ENCODE measurements at places on chromosomes 3 and 15.
A peak's percentile ranks its signal among the peaks of the same experiment; 100 is the strongest.

GRCh38 chr3:177212278-177212610 is 15.0 kb upstream of the TBL1XR1 start:
- DNase-seq, result no peak

- no peak for DNase-seq
Observed at GRCh38 chr15:48695827-48696573, 50.5 kb upstream of the FBN1 start.

- peak; percentile 34 for DNase-seq
Observed at GRCh38 chr15:90956274-90957030, 1.8 kb downstream of the RCCD1 start.

GRCh38 chr3:3089017-3089416 is 21.2 kb downstream of the IL5RA start:
- no peak for DNase-seq

DNA sequence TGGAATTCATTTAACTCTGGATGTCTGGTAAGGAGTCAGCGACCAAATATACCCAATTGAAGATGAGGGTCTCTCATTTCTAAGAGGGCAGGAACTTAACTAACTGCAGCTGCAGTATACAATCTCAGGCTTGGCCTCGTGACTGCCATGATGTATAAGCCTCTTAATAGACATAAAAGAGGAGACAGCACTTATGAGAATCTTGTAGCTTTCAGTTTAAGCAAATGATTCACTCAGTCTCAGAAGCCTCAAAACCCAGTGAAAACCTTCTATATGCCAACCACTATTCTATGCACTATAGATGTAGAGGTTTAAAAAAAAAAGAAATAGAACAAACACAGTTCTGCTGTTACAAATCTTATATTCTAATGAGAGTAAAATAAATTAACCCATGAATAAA is 513.9 kb downstream of the TBL1XR1 start:
- DNase-seq, result no peak

DNA sequence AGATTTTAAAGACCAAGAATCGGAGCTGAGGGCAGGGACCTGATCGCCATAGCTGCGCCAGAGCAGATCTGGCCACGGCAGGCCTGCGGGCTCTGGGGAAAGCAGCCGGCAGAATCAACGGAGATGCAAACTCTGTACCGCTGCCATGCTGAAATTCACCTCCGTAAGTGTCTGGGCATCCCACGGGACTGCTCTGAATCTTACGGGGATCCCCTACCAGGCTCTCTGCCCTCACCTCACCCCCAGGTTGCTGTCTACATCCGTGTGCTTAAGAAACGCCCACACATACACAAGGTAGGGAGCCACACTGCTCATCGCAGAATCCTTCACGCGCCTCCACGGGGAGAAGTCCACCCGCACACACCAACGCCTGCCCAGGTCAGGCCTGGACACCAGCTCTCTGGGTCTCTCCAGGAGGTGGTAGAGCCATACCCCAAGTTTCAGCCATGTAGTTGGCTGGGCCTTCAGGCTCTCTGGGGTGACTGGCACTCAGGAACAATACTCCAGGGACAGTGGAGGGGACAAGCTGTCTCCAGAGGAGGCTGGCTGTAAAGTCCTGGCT is 33.5 kb downstream of the FAM174B start:
- no peak for DNase-seq

DNA sequence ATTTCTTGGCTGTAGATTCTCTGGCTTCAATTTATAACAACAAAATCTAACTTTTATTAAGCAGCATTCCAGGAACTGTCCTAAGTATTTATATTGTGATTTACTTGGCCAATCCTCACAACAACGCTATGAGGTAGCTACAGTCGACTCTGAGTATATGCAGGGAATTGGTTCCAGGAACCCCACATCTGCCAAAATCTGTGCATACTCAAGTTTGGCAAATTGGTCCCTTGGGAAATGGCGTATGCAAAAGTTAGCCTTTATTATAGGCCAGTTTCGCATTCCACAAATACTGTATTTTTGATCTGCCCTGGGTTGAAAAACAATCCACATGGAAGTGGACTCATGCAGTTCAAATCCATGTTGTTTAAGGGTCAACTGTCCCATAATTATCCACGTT is 53.9 kb downstream of the RAP2B start:
- DNase-seq, result no peak

DNA sequence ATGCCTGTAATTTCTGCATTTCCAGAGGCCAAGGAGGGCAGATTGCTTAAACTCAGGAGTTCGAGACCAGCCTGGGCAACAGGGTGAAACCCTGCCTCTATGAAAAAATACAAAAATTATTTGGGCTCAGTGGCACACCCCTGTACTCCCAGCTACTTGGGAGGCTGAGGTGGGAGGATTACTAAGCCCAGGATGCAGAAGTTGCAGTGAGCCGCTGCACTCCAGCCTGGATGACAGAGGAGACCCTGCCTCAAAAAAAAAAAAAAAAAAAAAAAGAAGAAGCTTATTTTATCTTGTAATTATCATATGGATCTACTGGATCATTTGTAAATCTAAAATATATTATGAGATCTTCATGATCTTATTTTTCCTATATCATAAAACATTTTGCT is 84.1 kb downstream of the PPCDC start:
- DNase-seq, result no peak

DNA sequence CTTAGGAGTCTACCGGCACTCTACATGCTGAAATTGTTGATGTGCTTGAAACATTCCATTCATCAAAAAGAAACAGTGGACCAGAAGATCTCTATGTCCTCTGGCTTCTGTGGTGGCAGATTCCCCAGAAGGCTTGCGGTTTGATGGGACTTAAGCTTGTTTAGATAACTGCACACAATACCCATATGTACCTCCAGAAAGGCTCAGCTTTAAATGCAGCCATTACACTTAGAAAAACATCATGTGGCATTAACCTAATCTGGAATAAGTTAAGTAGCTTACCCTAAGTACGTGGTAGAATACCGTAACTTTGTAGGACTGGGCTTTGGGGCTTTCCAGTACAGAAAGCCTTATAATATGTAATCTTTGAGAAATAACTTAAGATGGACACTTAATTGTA is 187.3 kb downstream of the RBMS3 start:
- DNase-seq, result no peak

DNA sequence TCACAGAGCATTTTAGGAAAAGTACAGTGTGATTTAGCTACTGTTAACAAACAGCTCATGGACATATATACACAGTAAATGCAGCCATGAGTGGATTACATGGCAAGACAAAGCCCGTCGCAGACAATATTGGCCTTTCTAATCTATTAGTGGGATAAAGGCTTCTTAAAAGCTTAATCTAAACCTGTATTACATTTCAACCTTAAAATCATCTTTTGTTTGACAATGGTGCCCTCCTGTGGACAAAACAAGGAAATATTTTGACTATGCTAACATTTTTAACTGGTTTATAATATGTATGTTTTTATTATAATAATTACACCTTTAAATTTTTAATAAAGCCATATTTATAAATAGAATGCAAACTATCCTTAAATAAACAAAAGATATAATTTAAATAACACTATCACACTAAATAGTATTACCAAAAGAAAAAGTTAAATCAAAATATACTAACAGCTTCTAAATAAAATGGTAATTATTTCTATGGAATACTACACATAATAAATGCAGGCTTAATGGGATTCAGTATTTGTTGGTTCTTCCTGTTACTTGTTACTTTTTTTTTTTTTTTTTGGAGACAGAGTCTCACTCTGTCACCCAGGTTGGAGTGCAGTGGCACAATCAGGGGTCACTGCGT is 38.6 kb downstream of the TAFA4 start:
- no peak for DNase-seq

DNA sequence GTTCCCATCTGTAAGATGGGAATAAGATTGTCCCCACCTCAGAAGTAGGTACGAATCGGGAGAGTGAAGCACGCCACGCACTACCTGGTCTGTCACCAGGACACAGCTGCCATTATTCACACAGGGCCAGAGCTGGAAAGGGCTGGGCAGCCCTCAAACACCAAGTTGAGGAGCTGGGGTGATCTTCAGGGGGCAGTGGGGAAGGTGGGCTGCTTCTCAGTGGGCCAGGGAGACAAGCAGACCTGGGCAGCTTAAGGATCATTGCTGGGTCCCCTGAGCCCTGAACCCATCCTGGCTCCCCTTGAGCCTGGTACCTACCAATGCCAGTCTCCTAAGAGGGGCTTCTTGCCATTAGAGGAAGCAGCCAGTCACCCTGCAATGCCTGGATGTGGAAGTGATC is 82.1 kb downstream of the SMAD6 start:
- no peak for DNase-seq

GRCh38 chr3:183317271-183317670 is 64.2 kb downstream of the B3GNT5 start:
- DNase-seq, result no peak

GRCh38 chr3:24351779-24352469 is 142.7 kb downstream of the THRB start:
- no peak for DNase-seq

GRCh38 chr15:32738666-32739065 is 20.9 kb downstream of the GREM1 start:
- no peak for DNase-seq

- DNase-seq, result no peak
Observed at GRCh38 chr3:68935778-68936177, 3.4 kb upstream of the TAFA4 start.

- DNase-seq, result no peak
Observed at GRCh38 chr3:43038010-43038409, 58.9 kb downstream of the GASK1A start.

GRCh38 chr3:122148941-122149627 is 34.4 kb upstream of the CASR start:
- no peak for DNase-seq

GRCh38 chr3:186254676-186255650 is 107.1 kb downstream of the DGKG start:
- no peak for DNase-seq

GRCh38 chr3:16528106-16528505 is 14.6 kb upstream of the RFTN1 start:
- DNase-seq, result no peak

GRCh38 chr3:145767909-145768308 is 393.1 kb downstream of the PLOD2 start:
- no peak for DNase-seq

DNA sequence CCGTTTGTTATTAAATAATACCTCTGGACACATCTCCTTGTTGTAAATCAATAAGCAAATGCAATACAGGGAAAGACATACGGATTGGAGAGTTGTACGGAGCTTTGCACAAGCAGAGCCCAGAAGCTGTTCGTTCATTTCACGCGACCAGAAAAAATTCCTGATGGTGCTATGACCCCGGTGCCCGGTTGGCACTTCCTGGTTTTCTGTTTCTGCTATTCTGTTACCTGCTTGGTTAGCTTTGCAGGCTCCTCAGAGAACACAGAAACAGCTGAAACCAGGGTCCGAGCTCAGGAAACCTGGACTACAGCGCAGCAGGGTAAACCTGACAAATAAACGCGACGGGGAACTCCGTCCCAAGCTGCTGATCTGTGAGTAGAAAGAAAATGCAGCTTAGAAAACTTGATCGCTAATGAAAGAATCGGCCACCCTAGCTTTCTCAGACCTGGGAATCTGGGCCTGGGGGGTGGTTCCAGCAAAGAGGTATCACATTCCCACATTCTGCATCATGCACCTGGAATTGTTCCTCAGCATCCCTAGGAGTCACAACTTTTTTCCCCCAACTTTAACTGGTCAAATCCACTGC is 845 bp downstream of the CNTN3 start:
- DNase-seq, result no peak

- DNase-seq, result no peak
Observed at GRCh38 chr3:160065282-160065681, 76.6 kb downstream of the IL12A start.

GRCh38 chr3:11672363-11672762 is 28.6 kb upstream of the VGLL4 start:
- DNase-seq, result no peak

- no peak for DNase-seq
Observed at GRCh38 chr3:56111606-56112304, 356.5 kb downstream of the ERC2 start.

DNA sequence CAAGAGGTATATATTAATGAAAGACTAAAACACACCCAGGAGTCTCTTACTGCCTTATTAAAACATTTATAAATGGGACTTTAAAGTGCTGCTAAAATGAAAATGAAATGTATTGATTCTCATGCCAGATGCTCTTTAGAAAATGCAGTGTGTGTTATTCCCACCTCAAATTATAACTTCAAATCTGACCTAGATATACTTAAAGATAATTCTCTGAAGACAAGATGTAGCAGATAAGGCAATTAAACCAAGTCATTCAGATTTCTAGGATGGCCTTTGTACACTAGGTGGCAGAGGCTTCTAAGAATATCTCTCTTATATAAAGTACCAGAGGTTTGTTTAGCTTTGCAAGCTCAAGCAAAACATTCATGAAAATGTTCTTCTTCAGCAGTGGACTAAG is 26.9 kb upstream of the GOLGA8B start:
- DNase-seq, result no peak

- DNase-seq, result no peak
Observed at GRCh38 chr3:72181251-72181650, 396.3 kb upstream of the PROK2 start.

- DNase-seq, result no peak
Observed at GRCh38 chr15:24017470-24017869, 330.4 kb upstream of the NDN start.

DNA sequence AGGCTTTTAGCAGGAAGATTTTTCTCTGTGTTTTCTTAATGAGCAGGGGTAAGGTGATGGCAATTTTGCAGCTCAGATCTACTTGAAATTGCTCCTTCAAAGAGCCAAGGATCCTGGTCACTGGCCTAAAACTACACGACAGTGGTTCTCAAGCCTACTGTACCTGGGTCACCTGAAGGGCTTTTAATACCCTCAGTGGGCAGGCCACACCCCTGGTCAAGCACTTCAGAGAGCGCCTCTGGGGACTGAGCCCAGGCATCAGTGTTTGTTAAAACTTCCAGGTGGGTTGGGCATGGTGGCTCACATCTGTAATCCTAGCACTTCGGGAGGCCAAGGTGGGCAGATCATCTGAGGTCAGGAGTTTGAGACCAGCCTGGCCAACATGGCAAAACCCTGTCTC is 158.4 kb downstream of the FAM43A start:
- no peak for DNase-seq

GRCh38 chr15:68484696-68485400 is 52.9 kb upstream of the ITGA11 start:
- no peak for DNase-seq

GRCh38 chr3:86740751-86741150 is 250.2 kb downstream of the VGLL3 start:
- DNase-seq, result no peak

GRCh38 chr3:1037631-1038030 is 55.2 kb upstream of the CNTN6 start:
- DNase-seq, result no peak

GRCh38 chr3:159751752-159752151 is 236.9 kb upstream of the IL12A start:
- no peak for DNase-seq

- DNase-seq, result no peak
Observed at GRCh38 chr15:29990035-29990434, 92.7 kb upstream of the GOLGA8J start.

DNA sequence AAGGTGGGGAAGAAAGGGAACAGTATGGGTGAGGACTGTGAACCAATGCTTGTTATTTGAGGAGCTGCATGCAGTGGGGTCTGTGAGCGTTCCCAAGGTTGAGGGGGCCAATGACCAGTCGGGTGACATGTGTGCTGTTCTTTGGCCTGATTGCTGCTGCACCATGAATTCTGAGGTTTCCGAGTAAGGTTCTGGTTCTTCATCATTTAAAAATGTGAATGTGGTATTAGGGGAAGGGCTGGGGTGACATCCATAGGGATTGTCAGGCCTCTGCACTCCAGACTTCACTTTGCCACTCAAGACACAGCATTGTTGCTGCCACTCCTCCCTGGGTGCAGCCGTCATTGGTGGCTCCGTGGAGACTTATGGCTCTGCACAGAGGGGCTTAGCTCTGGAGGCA is 32.5 kb downstream of the ABHD17C start:
- no peak for DNase-seq
